ENCODE measurements at places on chromosomes 11 and 22. TPM values are rescaled to one million over a fixed set of nuclear protein-coding genes. Genes with fewer than 3 reads are reported as not detected.

The ZFP91 gene
- 50.1 TPM for total RNA-seq

The HORMAD2 gene
- 0.13 TPM for total RNA-seq

- peak; percentile 55 for DNase-seq
These were observed 16.6 kb downstream of the TRIM29 start for GRCh38 chr11:120121336-120121735.

DNA sequence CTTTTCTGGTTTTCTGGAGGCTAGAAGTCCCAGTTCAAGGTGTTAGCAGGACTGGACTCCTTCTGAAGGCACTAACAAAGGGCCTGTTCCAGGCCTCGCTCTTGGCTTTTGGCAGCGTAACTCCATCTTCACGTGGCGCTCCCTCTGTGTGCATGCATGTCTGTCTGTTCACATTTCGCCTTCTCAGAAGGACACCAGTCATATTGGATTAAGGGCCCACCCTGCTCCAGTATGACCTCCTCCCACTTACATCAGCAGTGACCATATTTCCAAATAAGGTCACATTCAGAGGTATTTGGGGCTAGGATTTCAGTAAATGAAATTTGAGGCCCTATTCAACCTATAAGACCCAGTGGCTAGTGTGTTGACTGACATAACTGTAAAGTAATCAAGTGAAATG lies 20.0 kb downstream of the APLP2 start:
- DNase-seq, result no peak

The NXPE2 gene
- 0.17 TPM for total RNA-seq

The OR52H1 gene
- total RNA-seq, result 0.32 TPM

The BIRC3 gene
- total RNA-seq, result 28.1 TPM

DNA sequence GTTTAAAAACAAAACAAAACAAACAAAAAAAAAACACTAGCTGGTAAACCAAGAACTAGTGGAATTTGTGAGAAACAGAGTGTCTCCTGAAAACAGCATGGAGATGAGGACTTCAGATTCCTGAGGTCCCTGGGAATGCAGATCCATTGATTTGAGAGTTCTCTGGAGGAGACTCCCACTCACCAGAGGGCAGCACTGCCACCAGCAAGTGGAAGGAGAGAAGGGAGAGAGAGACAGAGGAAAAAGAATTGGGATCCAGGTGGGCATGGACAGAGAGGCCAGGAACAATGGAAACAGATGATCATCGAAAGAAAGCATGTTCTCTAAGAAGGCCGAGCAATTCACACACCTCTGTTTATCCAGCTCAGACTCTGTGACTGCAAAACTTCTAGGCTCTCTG lies 31.8 kb downstream of the ETS1 start:
- DNase-seq, result no peak

GRCh38 chr11:39641751-39642150 lies 1817.7 kb downstream of the LRRC4C start:
- DNase-seq, result no peak

- peak; percentile 24 for DNase-seq
These were observed 256.3 kb downstream of the BRD1 start for GRCh38 chr22:49571326-49571725.

The P2RY6 gene
- 2.2 TPM for total RNA-seq

The C11orf91 gene
- total RNA-seq, result 2.2 TPM

DNA sequence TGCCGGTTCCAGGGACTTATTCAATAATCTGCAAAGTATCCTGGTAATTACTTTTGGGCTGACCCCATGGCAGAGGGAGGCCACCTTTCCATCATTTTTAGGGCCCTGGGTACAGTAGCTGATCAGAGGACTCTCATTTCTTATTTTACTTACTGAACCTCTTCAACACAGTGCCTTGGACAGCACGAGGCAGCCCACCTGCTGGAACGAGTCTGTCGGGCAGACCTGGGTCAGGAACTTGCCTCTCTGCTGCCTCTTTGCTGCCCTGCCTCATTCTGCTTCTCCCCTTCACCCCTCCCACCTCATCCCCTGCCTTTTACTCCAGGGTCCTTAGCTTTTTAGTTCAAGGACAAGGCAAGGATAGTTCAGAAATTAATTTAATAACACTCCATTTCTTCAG lies 204.5 kb downstream of the CSNK2A3 start:
- no peak for DNase-seq

DNA sequence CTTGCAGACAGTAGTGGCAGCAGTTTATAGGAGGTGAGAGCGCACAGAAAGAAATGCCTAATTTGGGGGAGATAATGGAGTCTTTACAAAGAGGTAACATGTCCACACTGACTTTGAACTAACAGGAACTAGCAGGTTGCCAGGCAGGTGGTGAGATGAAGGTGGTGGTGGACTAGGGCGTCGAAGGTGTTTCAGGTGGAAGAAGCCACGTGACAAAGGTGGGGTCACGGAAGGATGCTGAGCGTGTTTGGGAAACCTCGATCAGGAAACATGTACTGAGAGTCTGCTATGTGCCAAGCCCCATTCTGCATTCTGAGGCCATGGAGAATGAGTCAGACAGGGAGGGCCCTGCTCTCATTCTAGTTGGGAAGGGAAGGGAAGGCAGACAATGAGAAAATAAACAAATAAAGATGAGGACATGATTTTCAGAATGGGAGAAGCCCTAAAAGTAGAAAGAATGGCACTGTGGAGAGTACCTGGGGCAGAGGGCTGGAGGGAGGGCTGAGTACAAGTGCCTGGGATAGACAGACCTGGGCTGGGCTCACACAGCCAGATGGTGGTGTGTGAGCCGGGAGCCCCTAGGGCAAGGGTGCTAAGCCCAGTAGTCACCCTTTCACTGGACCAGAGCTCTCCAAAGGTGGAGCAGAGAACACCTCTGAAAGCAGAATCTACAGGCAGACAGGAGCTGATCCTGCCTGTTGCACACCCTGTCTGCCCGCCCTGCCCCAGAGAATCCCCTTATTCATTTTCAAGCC lies 16.2 kb upstream of the NNMT start:
- no peak for DNase-seq

DNA sequence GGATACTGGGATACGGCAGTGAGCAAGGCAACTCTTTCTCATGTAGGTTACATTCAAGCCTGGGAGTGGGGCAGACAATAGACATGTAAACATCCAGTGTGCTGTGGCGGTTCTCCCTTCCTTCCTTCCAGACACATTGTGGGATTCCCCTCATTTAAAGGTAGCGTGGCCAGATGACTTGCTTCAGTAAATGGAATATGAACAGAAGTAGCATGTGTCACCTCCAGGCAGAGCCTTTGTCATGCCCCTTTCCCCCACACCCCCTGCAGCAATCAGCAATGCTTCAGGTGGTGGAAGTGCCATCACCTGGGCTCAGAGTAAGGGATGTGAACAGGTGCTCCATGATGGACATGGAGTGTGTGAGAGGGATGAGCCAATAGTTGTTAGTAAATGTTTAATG lies 34.8 kb upstream of the TTC12 start:
- no peak for DNase-seq

- no peak for DNase-seq
These were observed 90.4 kb upstream of the YWHAH start for GRCh38 chr22:31853736-31854495.

- DNase-seq, result no peak
These were observed 718.1 kb downstream of the NTM start for GRCh38 chr11:132088551-132088950.

DNA sequence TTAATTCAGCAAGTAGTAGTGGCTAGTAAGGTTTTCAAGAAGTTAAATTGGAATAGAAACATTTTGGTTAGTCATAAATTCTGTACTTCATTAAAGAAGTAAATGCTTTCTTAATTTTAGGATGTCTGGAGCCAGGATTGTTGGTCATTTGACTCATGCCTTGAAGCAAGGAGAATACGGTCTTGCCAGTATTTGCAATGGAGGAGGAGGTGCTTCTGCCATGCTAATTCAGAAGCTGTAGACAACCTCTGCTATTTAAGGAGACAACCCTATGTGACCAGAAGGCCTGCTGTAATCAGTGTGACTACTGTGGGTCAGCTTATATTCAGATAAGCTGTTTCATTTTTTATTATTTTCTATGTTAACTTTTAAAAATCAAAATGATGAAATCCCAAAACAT lies 25.8 kb downstream of the ACAT1 start:
- no peak for DNase-seq

GRCh38 chr22:32545801-32546200 lies 71.2 kb downstream of the FBXO7 start:
- no peak for DNase-seq

DNA sequence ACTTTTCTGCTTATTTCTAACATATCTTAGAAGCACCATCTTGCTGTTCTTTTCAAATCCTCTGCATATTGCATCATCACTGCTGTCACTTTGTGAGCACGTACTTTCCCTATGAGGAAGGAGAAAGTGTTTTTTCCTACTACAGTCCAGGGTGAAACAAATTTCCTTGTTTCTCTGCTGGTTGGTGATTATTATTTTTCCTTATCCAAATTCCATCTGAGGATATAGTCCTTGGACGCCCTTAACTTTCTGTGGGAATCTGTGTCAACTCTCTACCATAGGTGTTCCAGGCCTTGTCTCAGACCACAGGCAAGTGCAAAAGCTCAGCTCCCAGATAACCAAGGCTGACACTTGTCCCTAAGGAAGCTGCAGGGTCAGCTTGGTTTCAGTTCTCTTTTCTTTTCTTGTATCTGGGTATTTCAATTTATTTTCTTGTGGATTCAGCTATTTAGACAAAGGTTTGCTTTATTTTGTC lies 29.4 kb upstream of the LYVE1 start:
- DNase-seq, result no peak

The SAC3D1 gene
- total RNA-seq, result 13.2 TPM

GRCh38 chr11:85945296-85945695 lies 90.1 kb downstream of the CCDC83 start:
- DNase-seq, result no peak

DNA sequence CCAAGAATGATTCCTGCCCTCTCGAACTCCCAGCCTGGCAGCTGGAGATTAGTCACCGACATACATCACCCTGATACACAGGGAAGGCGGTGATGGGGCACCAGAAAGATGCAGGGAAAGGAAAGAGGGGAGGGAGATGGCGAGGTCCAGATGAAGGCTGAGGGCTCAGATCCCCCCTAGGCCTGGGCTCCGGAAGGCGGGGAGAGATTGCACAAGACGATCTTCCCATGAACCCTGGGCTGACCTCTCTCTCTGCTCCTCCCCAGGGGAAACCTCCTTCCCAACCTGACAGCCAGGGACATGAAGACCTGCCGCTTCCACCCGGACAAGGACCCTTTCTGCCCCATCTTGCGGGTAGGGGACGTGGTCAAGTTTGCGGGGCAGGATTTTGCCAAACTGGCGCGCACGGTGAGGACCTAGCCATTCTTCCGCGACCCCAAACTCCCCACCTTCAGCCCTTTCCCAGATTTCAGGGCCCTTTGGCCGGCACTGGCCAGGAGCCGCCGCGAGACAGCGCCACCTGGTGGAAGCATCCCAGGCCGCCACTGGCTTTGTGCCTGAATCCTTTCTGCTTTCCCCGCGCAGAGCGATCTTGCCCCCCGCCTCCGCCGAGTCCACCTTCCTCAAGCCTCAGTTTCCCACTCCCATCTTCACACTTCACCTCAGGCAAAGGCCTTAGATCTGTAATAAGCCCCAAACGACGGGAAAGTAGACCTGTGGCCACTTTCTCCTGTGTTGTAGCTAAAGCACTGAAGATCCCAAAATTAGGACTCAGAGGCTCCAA lies 11.5 kb downstream of the P2RX3 start:
- peak; percentile 66 for DNase-seq

DNA sequence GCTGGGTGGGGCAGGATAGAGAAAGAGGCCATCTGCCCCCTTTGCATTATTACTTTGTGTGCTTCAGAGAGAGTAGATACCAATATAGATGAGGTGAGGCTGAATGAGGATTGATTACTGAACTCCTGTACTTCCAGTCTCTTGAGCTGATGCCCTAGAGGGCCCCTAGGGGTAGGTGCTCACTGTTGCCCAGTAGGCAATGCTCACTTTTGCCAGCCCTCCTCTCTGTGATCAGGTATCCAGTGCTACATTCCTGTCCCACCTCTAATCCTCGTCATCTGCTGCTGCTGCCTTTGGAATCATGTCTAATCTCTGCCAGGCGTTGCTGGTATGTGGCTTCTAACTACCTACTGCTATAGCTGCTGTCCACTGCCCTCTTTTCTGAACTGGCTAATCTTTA lies 57.2 kb downstream of the CCDC83 start:
- no peak for DNase-seq

DNA sequence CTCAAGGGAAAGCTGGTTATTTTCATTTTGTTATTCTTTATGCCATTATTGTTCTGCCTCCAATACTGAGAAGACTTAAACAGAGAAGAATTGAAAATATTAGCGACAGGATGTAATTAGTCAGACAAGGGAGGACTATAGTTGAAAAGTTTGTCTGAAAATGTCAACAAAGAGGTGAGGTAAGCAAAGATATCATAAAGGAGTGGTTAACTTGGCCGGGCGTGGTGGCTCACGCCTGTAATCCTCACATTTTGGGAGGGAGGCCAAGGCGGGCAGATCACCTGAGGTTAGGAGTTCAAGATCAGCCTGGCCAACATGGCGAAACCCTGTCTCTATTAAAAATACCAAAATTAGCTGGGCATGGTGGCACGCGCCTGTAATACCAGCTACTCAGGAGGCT lies 4.1 kb upstream of the HYLS1 start:
- DNase-seq, result no peak

- DNase-seq, result no peak
These were observed 25.7 kb upstream of the CCDC188 start for GRCh38 chr22:20176421-20177085.

The SCN4B gene
- total RNA-seq, result 2.2 TPM

The SHANK2 gene
- total RNA-seq, result 44.0 TPM

The OR2AG1 gene
- not detected for total RNA-seq

- DNase-seq, result peak; percentile 48
These were observed 23.9 kb downstream of the NEFH start for GRCh38 chr22:29503811-29504372.

The MS4A13 gene
- not detected for total RNA-seq

The OR51B2 gene
- not detected for total RNA-seq

The PAX6 gene
- not detected for total RNA-seq

DNA sequence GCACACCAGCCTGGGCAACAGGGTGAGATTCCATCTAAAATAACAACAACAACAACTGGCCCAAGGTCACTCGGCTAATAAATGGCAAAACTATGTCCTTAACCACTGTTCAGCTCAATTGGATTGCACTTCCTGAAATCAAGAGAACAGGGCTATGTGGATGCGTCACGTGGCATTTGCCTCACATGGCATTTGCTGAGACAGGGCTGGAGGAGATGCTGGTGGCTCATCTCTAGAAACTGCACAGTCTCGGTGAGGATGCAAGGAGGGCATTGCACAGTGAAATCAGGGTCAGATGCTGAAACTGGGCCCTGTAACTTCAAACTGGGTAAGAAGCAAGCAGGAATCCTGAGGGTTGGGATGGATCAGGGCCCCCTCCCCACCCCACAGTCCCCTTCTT lies 171.9 kb downstream of the BUD13 start:
- no peak for DNase-seq

GRCh38 chr11:95296621-95297025 lies 65.6 kb upstream of the SESN3 start:
- no peak for DNase-seq

DNA sequence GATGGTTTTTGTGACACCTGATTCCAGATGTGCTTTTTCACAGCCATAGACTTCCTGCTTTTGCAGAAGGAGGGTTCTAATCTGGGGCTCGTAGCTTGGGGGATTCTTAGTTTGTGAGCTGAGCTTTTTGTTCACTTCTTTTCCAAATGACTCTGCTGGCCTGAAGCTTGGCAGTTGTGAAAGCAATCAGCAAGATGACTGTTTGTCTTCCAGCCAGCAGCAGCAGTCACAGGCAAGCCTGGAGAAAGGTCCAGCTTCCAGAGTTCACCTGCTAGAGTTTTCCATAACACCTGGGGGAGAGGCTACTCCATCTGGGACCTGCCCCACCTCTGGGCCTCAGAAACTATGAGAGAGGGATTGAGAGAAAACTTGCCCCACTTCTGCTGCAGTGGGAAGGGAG lies 4.1 kb downstream of the MARK2 start:
- no peak for DNase-seq

All from left lung (tissue), 14 donors.